Testis (tissue), 5 donors: ENCODE measurements at places on chromosomes 1 and 21. TPM values are rescaled to one million over a fixed set of nuclear protein-coding genes. Genes with fewer than 3 reads are reported as not detected.

- DNase-seq = no peak
These were observed 35.9 kb downstream of the LRRC71 start for GRCh38 chr1:156956333-156956732.

DNA sequence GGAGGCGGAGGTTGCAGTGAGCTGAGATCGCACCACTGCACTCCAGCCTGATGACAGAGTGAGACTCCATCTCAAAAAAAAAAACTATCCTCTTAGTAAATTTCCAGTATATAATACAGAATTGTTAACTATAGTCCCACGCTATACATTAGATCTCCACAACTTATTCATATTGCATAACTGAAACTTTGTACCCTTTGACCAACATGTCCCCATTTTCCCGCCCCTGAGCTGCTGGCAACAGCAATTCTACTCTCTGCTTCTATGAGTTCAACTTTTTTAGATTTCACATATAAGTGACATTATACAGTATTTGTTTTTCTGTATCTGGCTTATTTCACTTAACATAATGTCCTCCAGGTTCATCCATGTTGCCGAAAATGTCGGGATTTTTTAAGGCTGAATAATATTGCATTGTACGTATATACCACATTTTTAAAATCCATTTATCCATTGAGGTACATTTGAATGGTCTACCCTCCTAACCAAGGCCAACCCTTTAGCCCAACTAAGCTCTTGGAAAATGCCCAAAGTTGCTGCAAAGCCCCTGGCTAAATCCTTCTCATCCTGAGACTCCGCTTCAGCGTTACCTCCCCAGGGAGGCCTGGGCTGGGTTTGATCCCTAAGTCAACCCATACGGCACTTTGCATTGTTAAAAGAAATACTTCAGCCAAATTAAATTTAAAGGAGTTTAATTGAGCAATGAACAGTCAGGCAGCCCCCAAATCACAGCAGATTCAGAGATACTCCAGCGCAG lies 34.2 kb downstream of the NEK2 start:
- no peak for DNase-seq

Gene NUDT17
- polyA plus RNA-seq = 9.5 TPM

GRCh38 chr1:30143517-30143916 lies 579.9 kb downstream of the MATN1 start:
- no peak for DNase-seq

DNA sequence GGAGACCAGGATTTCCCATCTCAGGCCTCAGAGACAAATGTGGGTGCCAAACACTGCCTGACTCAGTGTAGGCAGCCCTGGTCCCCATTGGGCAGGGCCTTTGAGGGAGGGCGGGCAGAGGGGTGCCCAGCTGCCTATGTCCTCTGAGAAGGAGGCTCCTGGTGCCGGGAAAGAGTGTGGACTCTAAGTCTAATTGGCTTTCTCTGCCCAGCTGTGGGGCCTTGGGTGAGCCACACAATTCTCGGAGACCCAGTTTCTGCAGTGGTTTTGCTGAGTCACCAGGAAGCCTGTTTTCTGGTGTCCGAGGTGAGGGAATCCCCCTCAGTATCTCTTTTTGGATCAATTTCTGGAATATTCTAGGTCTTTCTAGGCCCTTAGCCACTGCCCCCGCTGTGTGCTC lies 35.3 kb upstream of the ACTL8 start:
- no peak for DNase-seq

GRCh38 chr1:12546771-12547585 lies 71.0 kb downstream of the DHRS3 start:
- peak; percentile 69 for DNase-seq

GRCh38 chr21:44916965-44917364 lies 3.7 kb downstream of the ITGB2 start:
- DNase-seq = no peak

Gene ELF3
- polyA plus RNA-seq = 3.3 TPM

Gene HCRTR1
- not detected for polyA plus RNA-seq

Gene TRIM58
- polyA plus RNA-seq = 2.9 TPM

DNA sequence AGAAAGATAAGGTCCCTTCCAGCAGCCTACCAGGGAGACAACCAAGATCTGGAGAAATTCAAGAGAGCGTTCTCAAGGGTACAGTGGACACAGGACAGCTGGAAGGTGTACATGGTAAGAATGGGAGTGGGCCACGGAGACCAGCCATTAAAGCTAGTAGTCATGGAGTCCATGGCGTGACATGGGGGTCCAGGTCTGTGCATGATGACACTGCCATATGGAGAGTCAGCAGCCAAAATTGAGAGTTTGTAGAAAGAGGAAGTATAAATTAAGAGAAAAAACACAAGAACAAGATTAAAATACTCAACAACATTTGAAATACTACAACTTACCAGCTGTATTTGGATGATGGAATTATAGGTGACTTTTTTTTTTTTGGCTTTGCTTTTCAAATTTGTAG lies 7.9 kb upstream of the LORICRIN start:
- DNase-seq = no peak

Gene LCE2A
- polyA plus RNA-seq = not detected

Gene C1QB
- 155 TPM for polyA plus RNA-seq

DNA sequence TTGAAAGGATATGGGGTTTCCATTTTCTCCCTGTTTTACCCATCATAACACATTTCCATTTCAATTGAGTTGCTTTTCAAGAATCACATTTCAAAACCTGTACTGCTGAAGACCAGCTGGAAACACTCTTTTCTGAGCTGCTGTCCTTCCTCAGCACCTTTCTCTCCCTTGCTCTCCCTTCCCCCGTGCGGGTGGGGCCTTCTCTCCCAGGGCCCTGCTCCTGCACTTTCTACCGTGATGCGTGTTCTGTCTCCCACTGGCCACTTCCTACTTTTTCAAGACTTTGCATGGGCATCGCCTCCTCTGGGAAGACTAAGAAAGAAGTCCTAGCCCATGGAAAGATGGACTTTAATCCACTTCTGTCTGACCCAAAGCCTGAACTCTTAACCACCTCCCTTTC lies 390.4 kb downstream of the PTPRU start:
- DNase-seq = no peak

Gene B4GALT3
- 56.2 TPM for polyA plus RNA-seq

GRCh38 chr1:89823679-89824292 lies 3.0 kb downstream of the LRRC8D start:
- DNase-seq = peak; percentile 66

Gene CYP2J2
- 8.1 TPM for polyA plus RNA-seq

- DNase-seq = no peak
These were observed 852 bp upstream of the RAVER2 start for GRCh38 chr1:64743954-64744491.

DNA sequence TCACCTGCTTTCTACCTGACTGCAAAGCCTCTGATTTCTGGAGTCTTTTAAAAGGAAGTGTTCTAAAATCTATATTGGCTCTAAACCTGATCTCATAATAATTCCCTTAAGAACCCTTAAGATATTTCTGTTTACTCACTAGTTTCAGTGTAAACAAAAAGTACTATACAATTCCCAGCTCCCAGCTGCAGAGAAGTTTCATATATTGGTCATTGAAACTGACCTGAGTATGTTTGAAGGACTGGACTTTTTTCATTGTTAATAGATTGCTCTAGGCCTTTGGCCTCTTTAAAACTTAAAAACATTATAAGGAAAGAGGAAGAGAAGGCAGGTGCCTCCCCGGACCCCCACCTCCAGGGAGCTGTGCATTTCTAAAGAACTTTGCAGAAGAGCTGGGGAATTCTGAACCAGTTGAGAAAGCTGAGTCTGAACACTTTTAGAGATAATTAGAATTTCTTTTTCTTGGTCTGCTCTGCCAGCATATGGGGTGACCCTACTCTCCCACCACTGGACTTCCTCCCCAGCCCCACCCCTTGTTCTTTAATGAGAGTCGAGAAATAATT lies 23.7 kb downstream of the CLIC6 start:
- DNase-seq = no peak

GRCh38 chr1:8903410-8903809 lies 24.9 kb upstream of the ENO1 start:
- no peak for DNase-seq

DNA sequence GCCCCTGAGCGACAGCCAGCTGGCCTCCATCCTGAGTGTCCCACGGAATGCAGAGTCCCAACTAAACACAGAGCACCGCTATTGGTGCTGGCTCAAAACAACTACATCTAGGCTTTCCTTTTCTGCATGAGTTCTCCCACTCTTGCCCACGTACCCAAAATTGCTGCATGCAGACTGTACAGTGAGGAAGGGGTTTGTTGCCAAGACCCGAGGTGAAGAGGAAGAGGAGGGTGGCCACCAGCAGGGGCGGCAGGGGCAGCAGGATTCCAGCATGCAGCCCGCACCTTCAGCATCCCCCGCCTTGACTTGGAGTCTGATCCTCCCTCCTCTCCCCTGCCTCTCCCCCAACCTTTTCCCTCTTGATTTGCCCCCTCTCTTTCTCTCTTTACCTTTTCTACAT lies 8.0 kb downstream of the S100A9 start:
- no peak for DNase-seq

Gene RNPEP
- polyA plus RNA-seq = 60.4 TPM

Gene CCDC185
- 64.8 TPM for polyA plus RNA-seq

DNA sequence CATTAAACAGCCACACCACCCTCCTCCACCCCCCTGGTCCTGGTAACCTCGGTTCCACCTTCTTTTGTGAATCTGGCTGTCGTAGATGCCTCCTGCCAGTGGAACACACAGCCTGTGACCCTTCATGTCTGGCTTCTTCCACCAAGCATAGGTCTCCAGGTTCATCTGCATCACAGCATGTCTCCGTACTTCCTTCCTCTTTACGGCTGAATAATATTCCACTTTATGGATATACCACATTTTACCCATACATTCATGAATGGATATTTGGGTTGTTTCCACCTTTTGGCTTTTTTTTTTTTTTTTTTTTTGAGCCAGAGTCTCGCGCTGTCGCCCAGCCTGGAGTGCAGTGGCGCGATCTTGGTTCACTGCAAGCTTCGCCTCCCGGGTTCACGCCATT lies 11.8 kb upstream of the CALML6 start:
- DNase-seq = no peak

GRCh38 chr21:21039624-21040170 lies 41.5 kb downstream of the NCAM2 start:
- no peak for DNase-seq

DNA sequence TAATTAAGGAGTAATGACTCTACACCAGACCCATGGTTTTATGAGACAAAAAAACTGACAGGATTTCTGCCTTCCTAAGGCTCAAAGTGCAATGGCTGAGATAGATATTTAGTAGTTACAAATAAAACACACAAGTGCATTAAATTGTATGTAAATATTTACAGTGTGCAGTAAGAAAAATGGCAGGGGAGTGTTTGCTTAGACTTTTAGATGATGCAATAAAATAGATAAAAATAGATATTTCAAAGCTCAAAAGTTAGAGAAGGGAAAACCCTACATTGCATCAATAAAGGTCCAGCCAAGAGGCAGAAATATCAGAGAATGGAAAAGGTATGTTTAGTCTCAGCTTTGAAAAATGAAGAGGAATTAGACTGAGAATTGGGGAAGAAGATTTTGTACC lies 226.3 kb upstream of the FGGY start:
- no peak for DNase-seq

Gene PDIK1L
- polyA plus RNA-seq = 7.0 TPM

- DNase-seq = no peak
These were observed 24.8 kb downstream of the HSD11B1 start for GRCh38 chr1:209729436-209729835.

- no peak for DNase-seq
These were observed 367.6 kb downstream of the PTBP2 start for GRCh38 chr1:97089173-97089572.

- no peak for DNase-seq
These were observed 58.4 kb upstream of the SSBP3 start for GRCh38 chr1:54464477-54465146.

Gene SPATA21
- polyA plus RNA-seq = 10.2 TPM

DNA sequence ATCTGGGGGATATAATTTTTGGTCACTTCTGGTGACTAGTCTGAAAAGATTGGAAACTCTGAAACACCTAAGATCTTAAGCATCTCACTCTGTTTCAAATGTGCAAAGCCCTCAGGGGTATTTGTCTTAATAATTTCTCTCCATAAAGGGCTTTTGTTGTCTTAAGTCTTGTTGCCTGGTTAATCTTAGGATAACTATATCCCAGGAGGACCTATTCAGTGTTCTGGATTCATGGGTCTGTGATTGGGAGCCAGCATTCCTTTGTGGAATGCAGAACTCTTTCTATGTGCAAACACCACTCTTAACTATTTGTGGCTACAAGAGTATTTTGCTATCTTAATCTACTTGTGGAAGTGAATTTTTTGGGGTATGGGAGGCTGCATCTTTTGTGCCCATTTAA lies 1573.0 kb upstream of the PRMT6 start:
- DNase-seq = no peak

DNA sequence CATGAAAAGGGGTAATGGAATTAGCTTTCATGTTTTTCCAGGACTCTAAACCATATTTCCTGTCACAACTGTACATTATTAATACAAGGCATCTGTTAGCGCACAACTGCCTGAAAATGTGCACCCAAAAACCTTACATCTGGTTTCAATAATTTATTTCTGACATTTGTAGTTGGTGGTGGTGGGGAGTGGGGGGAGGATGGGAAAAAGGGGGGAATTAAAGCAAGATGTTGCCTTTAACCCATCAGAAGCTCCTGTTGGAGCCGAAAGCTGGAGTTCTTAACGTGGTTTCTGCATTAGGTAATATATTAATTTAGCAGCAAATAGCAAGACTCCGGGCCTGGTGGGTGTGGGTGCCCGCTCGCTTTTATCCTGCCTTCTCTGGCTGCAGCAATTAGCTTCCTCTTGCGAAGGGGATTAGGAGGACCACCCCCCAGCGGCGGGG lies 36.9 kb upstream of the HHAT start:
- peak; percentile 34 for DNase-seq

DNA sequence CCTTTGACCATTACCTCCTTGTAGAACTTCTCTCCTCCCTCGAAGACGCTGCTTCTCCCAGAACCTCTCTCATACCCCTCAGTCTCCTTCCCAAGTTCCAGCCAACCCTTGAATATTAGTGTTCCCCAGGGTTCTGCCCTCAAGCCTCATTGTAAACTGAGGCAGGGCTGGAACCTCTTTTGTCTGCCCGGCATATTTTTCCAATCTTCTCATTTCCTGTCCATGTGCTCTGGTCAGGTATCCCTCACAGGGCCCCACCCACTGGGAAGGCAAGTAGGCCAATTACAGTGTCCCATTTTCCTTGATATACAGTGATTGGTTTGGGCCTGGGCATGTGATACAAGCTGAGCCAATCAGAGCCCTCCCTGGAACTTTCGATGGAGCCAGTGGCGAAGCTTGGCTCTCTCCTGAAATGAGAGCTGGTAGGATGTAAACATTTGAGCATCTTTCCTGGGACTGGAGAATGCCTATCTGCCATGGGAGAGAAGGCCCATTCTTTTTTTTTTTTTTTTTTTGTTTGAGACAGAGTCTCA lies 57.1 kb upstream of the ID3 start:
- peak; percentile 47 for DNase-seq

Gene PAQR6
- 3.6 TPM for polyA plus RNA-seq

GRCh38 chr1:224897529-224898327 lies 31.7 kb upstream of the DNAH14 start:
- no peak for DNase-seq

GRCh38 chr1:153534226-153534924 lies 1.4 kb downstream of the S100A6 start:
- no peak for DNase-seq

- DNase-seq = no peak
These were observed 157.8 kb upstream of the DPYD start for GRCh38 chr1:98078596-98078995.
